ENCODE measurements at places on chromosomes 5 and 9. TPM values are rescaled to one million over a fixed set of nuclear protein-coding genes. Genes with fewer than 3 reads are reported as not detected.

Gene SV2C
- 11.1 TPM for total RNA-seq

Gene TRIM36
- 0.28 TPM for total RNA-seq

Gene BTNL3
- total RNA-seq: not detected

Gene APBA1
- total RNA-seq: 29.7 TPM

Gene N4BP3
- 0.76 TPM for total RNA-seq

Gene ZDHHC11
- 6.2 TPM for total RNA-seq

Gene HAPLN1
- not detected for total RNA-seq

Gene PCDHB12
- 0.59 TPM for total RNA-seq

Gene CCL21
- total RNA-seq: not detected

Gene ADGRV1
- total RNA-seq: 16.4 TPM

Gene PITX1
- 0.46 TPM for total RNA-seq

Gene GZMA
- 2.9 TPM for total RNA-seq

Gene HDHD3
- 10.9 TPM for total RNA-seq

Gene PCSK5
- 19.0 TPM for total RNA-seq

Gene FGFR4
- 3.4 TPM for total RNA-seq

Gene PFN3
- not detected for total RNA-seq

Gene STPG3
- 1.2 TPM for total RNA-seq

Gene NUTM2F
- 0.27 TPM for total RNA-seq

Gene PAIP1
- 79.1 TPM for total RNA-seq

Gene PCDHGA9
- total RNA-seq: 4.8 TPM

Gene THBS4
- total RNA-seq: 10.3 TPM

Gene LCN15
- 0.22 TPM for total RNA-seq

Gene NRARP
- total RNA-seq: 2.2 TPM

Gene LTC4S
- 1.6 TPM for total RNA-seq

All from motor neuron (in vitro differentiated cells).